ENCODE measurements at places on chromosomes 2 and 18. TPM values are rescaled to one million over a fixed set of nuclear protein-coding genes. Genes with fewer than 3 reads are reported as not detected.

The SCN2A gene
- total RNA-seq, result not detected

The HNMT gene
- not detected for total RNA-seq

The TM4SF20 gene
- not detected for total RNA-seq

The CAPG gene
- 35.5 TPM for total RNA-seq

DNA sequence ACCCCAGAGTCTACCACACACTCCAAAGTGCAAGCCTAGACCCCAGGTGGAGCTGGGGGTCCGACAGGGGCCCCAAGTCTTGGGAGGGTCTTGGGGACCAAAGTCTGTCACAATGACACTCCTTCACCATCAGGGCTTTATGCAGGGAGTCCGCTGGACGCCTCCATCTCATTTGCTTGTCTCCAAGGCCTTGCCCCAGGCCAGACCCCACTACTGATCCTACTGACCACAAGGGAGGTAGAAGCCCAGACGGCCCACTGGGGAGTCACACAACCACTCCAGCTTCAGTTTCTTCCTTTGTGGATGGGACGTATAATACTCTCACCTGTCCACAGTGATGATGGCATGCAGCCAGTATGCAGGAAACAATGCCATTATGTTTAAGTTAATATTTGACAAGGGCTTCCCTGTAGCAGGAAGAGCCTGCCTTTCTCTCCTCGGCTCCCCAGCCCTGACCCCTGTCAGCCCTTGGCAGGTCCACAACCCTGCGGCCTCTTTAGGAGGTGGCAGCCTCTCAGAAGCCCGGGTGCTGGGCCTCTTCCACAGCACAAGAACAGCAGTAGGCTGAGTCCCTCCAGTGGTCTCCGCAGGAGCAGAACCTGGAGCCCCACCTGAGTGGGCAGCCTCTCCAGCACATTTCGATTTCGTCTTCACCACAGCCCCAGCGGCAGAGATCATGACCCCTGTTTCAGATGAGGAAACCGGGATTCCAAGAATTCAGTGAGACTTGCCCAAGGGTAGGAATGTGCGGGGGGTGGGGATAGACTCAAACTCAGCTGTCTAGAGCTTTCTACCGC is 6.5 kb downstream of the BIN1 start:
- H3K4me3 ChIP-seq, result no peak overlapping the region
- DNase-seq, result no peak
- H3K4me1 ChIP-seq, result no peaks in the 10 kb centered on the region

DNA sequence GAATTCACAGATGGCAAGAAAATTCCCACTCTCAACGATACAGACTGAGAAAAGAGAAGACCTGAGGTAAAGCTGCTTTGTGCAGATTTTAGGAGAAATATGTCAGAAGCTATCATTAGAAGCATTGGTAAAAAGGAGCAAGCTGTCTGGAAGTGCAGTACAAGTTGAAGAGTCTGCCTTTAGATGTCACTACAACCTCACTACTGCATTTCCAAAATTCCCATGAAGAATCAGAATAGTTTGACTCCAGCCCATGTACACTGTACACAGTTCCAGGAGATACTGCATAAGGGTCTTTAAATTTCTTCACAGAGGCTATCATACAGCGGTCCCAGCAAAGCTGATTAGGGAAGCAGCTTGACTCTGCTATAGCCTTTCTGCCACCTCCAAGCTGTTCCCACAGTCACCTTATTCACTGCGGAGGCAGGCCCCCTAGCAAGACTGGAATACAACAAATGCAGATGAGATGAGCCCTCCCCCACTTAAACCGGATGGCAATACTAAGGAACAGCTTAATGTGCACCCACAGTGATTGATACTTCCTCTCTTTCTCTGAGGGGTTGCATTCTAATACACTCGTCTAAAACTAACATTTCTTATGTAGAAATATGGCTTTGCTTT is 527.4 kb downstream of the TMEM182 start:
- no peak for DNase-seq
- H3K4me3 ChIP-seq, result no peak overlapping the region
- peaks cover 6% of the 10 kb centered on the region for H3K27me3 ChIP-seq
- no peaks in the 10 kb centered on the region for H3K4me1 ChIP-seq
- H3K27ac ChIP-seq, result no peak overlapping the region

GRCh38 chr2:101256316-101256715 is 3.6 kb downstream of the CNOT11 start:
- peaks cover 69% of the 10 kb centered on the region for H3K4me1 ChIP-seq
- H3K36me3 ChIP-seq, result peaks cover 39% of the 10 kb centered on the region
- DNase-seq, result no peak
- H3K27ac ChIP-seq, result no peak overlapping the region
- no peaks in the 10 kb centered on the region for H3K27me3 ChIP-seq

GRCh38 chr2:194166818-194167217 is 1490.2 kb upstream of the SLC39A10 start:
- DNase-seq, result no peak
- H3K27me3 ChIP-seq, result no peaks in the 10 kb centered on the region

- H3K4me3 ChIP-seq, result no peak overlapping the region
- no peak for DNase-seq
- H3K27me3 ChIP-seq, result no peaks in the 10 kb centered on the region
These were observed 34.2 kb upstream of the BAZ2B start for GRCh38 chr2:159650574-159650973.

DNA sequence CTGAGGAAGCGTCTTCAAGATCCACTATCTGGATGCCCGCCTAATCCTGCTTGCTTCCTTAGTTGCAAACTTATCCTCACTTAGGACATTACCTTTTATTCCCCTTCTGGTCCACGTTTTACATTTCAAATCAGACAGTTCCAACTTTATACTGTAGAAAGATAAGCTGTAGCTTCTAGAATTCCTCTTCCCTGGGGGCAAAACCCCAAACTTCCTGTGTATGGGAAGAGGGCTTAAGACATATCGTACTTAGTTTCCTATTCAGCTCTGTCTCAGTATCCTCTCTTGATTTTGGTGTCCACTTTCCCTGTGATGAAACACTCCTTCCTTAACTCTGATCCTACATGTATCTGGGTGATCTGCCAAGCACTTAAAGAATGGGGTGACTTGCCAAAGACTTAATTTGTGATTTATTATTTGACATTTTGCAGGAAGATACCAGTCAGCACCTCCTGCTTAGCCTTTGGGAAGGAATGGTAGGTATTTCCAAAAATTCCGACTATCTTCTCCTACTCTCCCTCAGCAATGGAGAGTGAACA is 245.2 kb downstream of the CDCA7 start:
- H3K27ac ChIP-seq, result no peak overlapping the region
- H3K36me3 ChIP-seq, result no peaks in the 10 kb centered on the region
- no peak for DNase-seq

GRCh38 chr2:145740302-145740701 is 1220.4 kb upstream of the ZEB2 start:
- H3K36me3 ChIP-seq, result no peaks in the 10 kb centered on the region
- H3K27ac ChIP-seq, result no peak overlapping the region
- no peaks in the 10 kb centered on the region for H3K27me3 ChIP-seq

DNA sequence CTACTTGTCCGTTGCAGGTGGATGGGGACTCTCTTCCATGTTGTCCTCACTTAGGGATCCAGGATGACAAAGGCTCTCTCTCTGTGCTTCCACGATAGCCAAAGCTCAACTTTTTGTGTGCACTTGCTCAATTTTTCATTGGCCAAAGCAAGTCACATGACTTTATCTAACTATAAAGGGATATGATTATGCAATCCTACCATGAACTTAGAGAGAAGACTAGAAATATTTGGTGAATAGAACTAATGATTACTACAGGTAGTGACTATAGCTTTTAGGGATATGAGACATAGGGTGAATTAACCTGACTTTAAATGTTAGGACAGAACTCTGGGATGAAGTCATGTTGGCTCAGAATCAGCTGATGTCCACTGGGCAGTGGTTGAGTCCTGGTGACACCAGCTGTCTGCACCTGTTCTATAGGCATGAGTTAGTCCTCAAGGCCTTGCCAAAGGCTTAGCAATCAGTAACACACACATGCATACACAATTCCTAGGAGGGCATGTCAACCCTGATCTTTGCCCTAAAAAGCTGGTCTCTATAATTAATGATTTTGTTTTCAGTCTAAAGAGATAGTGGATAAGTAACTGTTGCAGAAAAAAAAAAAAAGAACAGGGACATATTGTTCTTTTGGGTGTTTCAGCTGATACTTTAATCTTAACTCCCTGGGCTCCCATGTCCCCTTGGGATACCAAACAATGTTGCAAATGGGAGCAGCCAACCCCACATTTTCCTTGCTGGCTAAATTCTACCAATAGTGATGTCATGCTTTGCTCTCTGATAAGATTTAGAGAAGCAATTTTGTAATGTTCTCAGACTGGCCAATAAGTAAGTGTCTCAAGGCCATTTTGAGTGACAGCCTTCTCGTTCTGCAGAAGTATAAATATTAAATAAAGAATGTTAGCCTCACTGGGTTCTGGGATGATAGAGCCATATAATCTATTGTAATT is 12.5 kb upstream of the HK2 start:
- no peak for DNase-seq
- no peaks in the 10 kb centered on the region for H3K36me3 ChIP-seq
- H3K4me3 ChIP-seq, result no peak overlapping the region
- H3K27me3 ChIP-seq, result peaks cover 12% of the 10 kb centered on the region

GRCh38 chr2:196407675-196408264 is 231.7 kb upstream of the CCDC150 start:
- no peaks in the 10 kb centered on the region for H3K36me3 ChIP-seq
- no peaks in the 10 kb centered on the region for H3K4me1 ChIP-seq
- DNase-seq, result no peak
- H3K4me3 ChIP-seq, result no peak overlapping the region
- no peak overlapping the region for H3K27ac ChIP-seq
- H3K27me3 ChIP-seq, result peaks cover 4% of the 10 kb centered on the region

GRCh38 chr2:237170020-237170419 is 84.3 kb downstream of the COPS8 start:
- no peak overlapping the region for H3K27ac ChIP-seq
- H3K36me3 ChIP-seq, result no peaks in the 10 kb centered on the region
- no peak for DNase-seq
- peaks cover 10% of the 10 kb centered on the region for H3K27me3 ChIP-seq
